ENCODE measurements at places on chromosomes 11 and 22. TPM values are rescaled to one million over a fixed set of nuclear protein-coding genes. Genes with fewer than 3 reads are reported as not detected.

NCAM1 gene
- 0.16 TPM for total RNA-seq

SEPTIN3 gene
- 0.38 TPM for total RNA-seq

- no peak for DNase-seq
Observed at GRCh38 chr11:12089473-12089872, 20.9 kb upstream of the MICAL2 start.

DNA sequence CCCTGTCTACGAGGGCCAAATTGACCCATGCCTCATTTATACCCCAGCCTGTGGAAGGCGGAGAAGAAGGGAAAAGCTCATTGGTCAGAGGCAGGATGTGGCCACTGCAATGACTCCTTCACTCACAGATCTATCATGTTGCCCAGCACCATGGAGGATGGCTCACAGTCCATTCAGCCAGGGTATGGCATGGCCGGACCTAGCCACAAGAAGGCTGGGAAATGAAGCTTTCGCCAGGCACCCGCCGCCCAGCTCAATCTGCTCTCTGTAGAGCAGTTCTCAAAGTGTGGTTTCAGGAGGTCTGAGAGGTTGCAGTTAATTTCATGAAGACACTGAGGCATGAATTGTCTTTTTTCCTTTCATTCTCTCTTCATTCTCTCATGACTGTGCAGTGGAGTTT is 40.6 kb upstream of the LINC01488 start:
- DNase-seq: no peak

DNA sequence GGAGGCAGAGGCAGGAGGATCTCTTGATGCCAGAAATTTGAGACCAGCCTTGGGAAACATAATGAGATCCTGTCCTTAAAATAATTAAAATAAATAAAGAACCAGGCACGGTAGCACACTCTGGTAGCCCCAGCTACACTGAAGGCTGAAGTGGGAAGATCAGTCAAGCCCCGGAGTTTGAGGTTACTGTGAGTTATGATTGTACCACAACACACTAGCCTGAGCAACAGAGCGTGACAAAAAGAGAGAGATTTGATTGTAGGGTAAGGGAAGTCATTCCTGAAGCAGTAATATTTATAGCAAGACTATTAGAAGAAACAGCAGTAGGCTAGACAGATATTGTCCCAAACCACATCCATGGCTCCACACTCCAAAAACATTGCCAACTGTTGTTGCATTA is 1408.4 kb upstream of the TENM4 start:
- no peak for DNase-seq

DNA sequence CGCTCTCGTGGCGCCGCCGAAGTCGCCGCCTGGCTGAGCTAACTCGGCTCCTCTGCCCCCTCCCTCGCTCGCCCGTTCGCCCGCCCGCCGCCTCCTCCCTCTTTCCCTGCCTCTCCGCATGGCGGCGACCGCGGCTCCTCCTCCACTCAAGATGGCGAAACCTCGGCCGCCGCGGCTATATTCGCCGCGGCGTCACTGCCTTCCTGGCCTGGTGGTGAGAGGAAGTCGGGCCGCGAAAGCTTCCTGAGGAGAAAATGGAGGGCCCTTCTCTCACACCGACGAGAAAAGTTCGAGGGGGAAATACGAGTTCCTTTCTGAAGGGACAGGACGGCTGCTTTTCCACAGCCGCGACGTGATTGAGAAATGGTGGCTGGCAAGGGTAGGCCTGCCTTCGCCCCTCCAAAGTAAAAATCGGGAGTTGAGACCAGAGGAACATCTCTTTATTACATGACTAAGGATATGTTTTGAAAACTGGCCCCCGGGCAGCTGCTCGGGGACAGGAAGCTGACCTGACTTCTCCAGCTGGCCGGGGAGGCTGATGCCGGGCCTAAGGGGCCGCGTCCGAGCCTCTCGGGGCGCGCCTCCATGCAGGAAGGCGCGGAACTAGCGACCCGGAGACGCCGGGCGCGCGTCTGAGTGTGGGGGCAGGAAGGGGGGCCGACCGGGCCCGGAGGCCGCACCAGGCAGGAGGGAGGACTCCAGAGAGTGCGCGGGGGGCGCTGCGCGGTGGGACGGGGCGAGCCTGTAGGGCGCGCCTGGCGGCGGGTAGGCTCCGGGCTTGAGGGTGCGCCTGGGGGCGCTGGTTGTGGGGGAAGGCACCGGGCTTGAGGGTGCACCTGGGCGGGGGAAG is at the start of gene DDX6:
TSS of gene DDX6 (minus strand) at position 54 of the 850 bp plus-strand sequence. CDS start 4,913 bp downstream, outside the sequence.
- DNase-seq: peak; percentile 91
